Heart left ventricle (tissue), 16 donors: ENCODE measurements at places on chromosomes 4 and X.
A peak's percentile ranks its signal among the peaks of the same experiment; 100 is the strongest.

GRCh38 chr4:168604496-168605373 lies 107.9 kb downstream of the PALLD start:
- no peak for DNase-seq

GRCh38 chr4:41792166-41792565 lies 43.6 kb upstream of the PHOX2B start:
- DNase-seq: no peak

DNA sequence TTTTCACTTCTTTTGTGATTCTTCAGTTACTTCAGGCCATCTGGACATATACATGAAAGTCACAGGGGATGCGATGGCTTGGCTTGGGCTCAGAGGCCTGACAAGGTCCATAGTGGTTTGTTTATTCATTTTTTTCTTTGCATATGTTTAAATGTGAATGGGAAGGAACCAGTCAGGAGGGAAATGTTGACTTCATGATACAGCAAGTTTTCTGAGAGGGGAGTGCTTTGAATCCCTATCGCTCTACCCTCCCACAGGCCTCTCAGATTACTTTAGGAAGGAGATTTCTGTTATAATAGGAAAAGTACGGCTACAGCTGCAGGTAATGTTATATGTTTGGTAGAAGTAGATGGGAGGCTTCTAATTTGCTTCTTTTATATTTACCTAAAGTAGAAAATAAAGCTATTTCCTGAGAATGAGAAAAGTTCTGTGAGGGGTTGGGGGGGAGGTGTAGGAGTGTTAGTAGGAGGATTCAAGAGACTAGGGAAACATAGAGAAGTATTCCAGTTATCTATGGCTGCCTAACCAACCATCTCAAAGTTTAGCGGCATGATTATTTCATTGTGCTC lies 322.9 kb downstream of the RAPGEF2 start:
- DNase-seq: no peak

GRCh38 chr4:2867758-2868491 lies 24.3 kb downstream of the ADD1 start:
- DNase-seq: peak; percentile 53

DNA sequence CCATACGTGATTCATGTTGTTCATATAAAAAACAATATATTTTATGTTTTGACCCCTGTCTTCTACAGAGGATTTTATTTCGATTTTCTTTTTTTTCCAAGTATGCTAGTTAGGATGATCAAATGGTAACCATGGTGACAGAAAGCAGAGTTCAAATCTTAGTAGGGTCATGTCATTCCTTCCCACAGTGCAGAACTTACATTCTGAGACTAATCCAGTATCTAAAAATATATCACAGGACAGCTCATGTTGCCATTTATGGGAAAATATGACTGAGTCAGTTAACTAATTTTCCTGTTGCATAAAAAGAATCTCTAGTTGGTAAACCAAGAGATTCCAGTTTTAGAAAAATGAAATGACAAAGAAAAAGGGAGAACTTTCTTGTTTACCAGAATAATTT lies 209.5 kb downstream of the PARM1 start:
- no peak for DNase-seq

DNA sequence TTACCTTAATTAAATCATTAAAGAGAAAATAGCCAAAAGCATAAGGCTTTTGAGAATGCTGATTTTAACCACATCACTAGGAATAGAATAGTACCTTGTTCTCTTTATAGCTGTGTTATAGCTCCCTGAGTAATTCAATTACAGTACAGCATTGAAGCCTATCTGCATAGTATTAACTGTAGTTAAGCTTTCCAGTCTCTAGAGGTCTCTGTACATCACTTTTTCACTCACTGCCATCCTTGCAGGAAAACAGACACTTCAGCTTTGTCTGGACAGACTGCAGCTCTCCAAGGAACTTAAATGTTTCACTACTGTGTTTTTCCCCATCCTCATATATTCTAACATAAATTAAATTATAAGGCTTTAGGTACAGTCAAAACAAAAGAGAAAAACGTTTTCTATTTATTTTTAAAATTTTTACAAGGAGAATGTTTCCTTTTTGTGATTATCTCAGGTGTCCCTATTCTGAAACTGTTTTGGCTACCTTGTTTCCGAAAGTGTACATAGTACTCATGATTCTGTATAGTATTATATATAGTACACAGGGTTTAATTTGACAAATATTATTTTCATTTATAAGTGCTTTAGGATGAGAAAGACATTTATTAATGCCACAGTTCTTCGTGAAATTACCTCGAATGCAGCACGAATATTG lies 407.9 kb downstream of the PCDH18 start:
- DNase-seq: no peak

DNA sequence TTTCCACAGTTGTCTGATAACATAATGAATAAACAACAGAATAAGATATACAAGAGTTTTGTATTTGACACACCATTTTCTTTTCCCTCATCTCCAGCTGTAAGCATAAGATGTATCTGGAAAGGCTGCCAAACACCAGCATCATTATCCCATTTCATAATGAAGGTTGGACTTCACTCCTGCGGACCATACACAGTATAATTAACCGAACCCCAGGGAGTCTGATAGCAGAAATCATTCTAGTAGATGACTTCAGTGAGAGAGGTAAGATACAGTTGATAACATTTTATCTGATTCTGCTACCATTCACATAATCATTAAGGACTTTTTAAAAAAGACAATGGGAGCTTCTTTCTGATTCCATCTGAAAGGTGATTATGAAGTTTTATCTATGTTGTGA lies 535.2 kb downstream of the GALNTL6 start:
- no peak for DNase-seq

DNA sequence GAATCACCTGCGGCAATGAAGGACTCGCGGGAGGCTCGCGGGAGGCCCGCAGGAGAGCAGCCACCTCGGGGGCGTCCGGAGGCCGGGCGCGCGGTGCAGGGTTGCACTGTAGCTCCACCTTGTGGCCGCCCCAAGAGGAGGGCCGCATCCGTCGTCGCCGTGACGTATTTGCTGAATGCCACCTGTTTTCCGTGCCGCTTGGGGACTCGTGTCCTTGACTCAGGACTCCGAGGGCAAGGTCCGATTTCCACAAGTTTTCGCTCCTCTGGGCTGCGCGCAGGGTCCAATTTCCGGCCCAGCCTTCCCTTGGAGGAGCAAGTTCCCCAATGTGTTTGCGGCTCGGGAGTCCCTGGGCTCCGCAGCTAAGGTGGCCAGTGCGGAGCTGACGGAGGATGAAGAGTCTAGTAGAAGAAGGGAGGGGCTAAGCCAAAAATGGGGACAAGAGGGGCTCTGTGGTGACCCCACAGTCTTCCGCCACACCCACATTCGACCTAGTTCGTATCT lies 10.7 kb upstream of the DLG3 start:
- peak; percentile 76 for DNase-seq

DNA sequence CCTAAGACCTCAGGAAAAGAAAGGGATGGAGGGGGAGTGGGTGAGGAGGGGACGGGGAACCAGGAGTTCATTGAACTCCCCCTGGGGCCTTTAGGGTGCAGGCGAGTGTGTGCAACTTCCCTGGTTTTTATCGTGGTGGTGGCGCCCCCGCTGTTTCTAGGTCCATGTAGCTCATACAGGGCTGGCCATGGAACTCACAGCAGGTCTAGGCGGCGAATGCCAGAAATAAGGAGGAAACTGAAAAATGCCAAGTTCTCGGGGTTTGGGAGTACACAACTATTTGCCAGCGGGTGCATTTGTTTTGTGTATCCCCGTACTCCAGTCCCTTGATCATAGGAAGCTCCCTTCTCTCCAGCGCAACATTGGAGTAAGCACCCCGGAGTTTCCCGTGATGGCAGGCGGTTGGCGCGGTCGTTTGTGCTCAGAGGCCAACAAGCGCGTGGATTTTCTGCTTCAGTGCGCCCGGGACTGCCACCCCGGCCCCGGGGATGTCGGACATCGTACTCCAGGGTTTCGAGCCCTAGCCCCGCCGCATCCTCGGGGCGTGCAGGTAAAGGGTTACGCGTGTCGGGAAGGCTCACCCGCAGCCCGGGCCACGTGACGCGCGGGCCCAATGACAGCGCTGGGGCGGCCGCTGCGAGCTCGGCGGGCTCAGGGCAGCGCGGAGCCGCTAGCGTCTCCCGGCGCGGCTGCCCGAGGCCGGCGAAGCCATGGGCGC lies 208.9 kb downstream of the NWD2 start:
- DNase-seq: peak; percentile 54

- DNase-seq: no peak
Measured at GRCh38 chr4:14193601-14194000, 566.1 kb upstream of the BOD1L1 start.

DNA sequence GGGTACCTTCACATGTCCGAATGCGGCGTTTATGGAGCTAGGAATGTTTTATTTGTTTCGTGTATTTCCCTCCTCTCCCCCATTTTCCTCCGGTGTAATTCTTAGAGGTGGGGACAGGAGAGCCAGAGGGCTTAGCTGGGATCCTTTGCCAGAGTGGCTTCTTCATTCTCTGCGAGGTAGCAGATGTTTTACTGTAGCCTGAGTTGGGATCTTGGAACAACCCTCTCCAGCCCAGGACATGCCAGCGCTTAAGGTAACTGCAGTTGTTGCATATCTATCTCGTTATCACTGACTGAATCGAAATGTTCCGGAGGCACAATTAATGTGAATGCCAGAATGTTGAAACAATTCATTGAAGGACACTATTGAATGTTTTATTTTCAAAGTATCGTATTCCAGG lies 59.0 kb upstream of the DYNLT3 start:
- DNase-seq: no peak

- DNase-seq: no peak
Measured at GRCh38 chrX:100687546-100687945, 43.5 kb downstream of the SRPX2 start.

DNA sequence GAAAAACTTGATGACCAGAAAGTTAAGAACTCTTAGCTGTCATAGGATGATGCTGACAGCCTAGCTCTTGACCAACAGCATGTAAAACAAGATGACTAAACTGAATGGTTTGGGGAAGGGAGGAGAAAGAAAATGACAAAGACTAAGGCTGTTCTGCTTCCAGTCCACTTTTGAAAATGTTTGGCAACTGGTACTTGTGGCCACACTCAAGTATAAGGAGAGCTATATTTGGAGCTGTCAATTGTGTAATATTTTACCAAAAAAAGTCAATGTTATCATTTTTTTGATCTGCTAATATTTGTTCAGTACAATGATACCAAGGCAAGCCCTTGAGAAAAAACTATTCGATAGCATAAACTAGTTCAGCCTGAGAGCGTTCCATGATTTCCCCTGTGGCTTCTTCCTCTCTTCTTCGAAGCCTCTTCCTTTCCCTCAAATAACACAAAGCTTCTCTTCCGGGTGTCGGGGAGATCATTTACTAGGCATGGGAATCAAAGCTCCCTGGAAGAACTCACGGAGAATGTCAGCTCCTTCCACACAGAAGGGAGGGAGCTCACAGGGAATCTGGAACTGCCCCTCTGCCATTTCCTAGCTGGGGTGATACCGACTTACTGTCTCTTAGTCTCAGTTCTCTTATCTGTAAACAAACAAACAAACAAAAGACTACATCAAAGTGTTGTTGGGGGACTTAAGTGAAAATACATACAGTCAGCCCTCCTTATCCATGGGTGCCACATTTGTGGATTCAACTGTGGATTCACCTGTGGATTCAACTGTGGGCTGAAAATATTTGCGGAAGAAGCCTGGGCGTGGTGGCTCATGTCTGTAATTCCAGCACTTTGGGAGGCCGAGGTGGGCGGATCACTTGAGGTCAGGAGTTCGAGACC lies 82.6 kb downstream of the SCD5 start:
- DNase-seq: no peak

GRCh38 chr4:63607169-63607872 lies 801.9 kb downstream of the TECRL start:
- DNase-seq: no peak

- DNase-seq: peak; percentile 72
Measured at GRCh38 chrX:153411255-153411987, at the start of gene ZFP92. Gene ZFP92 (plus strand): TSS chrX:153411472. CDS start chrX:153418323, 6,851 bp downstream.

DNA sequence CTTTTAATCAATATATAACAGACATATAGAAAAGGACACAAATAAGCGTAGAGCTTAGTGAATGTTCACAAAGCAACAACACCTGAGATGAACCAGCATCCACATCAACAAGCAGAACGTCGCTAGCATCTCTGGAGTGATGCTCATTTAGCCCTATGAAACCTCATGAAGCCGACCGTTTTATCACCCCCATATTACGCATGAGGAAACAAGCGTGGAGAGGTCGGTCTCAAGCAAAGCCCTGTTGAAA lies 524 bp upstream of the RPS3A start:
- DNase-seq: no peak

DNA sequence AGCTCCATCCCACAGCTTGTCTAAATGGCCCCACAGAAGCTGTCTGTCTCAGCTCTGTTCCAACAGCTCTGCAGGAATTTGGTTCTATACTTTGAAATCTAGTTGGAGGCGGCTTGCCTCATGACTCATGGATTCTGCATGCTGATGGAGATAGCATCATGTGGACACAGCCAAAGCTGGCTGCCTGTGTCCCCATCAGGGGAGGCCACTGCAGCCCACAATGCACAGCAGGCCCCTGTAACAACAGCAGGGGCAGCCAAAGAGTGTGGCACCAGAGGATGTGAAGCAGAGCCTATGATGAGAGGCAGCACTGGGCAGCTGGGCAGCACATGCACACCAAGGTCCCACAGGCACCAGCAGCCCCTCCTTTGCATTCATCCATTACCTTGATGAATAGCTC lies 67.2 kb downstream of the DCAF12L1 start:
- no peak for DNase-seq

- no peak for DNase-seq
Measured at GRCh38 chr4:85967872-85968271, 392.0 kb downstream of the MAPK10 start.

DNA sequence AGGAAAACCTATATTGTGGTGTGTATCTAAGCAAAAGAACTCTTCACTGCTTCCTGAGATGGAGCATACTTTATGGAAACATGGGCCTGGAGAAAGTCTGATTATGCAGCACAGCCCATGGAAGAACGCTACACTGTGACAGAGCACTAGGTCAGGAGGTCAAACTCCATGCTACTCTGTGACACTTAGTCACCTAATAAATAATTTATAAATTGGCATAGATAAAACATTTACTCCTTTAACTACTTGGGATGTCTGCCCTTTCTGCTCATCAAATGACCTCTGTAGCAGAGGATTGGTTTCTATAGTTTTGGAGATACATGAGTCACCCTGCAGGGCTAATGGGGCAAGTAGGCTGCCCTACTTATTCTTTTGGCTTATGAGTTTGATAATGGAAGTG lies 134.7 kb upstream of the BANK1 start:
- DNase-seq: no peak

- no peak for DNase-seq
Measured at GRCh38 chr4:16952462-16952871, 54.0 kb upstream of the LDB2 start.

DNA sequence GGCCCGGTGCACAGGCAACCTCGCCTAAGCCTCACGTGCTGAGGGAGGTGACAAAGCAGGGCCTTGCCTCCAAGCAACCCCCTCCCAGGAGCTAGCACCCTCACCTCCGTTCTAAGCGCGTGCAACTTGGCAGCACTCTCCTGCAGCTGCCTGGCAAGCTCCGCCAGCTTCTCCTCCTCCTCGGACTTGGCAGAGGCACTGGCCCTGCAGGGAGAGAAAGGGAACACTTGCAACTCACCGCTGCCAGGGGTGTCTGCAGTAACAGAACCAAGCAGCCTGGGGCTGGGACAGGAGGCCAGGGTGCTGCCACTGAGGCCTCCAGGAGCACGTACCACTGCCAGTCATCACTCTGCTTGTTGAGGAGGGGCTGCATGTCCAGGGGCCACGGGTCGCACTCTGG lies 10.3 kb upstream of the TREX2 start:
- peak; percentile 26 for DNase-seq

GRCh38 chrX:54447461-54447860 lies 7.3 kb downstream of the TSR2 start:
- no peak for DNase-seq

GRCh38 chr4:74320559-74321118 lies 12.4 kb downstream of the EPGN start:
- no peak for DNase-seq

- DNase-seq: no peak
Measured at GRCh38 chr4:175691791-175692190, 120.3 kb downstream of the GPM6A start.
